ENCODE measurements at places on chromosomes 3 and 15.

DNA sequence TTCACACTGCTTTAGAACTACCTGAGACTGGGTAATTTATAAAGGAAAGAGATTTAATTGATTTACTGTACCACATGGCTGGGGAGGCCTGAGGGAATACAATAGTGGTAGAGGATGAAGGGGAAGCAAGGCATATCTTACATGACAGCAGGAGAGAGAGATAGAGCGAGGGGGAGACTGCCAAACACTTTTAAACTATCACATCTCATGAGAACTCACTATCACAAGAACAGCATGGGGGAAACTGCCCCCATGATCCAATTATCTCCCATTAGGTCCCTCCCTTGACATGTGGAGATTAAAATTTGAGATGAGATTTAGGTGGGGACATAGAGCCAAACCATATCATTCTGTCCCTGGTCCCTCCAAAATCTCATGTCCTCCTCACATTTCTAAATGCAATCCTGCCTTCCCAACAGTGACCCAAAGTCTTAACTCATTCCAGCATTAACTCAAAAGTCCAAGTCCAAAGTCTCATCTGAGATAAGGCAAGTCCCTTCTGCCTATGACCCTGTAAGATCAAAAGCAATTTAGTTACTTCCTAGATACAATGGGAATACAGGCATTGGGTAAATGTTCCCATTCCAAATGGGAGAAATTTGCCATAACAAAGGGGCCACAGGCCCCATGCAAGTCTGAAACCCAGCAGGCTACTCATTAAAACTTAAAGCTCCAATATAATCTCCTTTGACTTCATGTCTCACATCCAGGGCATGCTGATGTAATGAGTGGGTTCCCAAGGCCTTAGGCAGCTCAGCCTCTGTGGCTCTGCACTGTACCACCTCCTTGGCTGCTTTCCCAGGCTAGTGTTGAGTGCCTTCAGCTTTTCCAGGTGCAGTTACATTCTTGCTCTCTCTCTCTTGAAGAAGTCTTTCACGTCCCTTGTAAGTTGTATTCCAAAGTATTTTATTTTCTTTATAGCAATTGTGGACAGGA, 481.7 kb upstream of the TGFBR2 start:
- no peak for DNase-seq

GRCh38 chr3:172321035-172321434, 127.2 kb downstream of the GHSR start:
- no peak for DNase-seq

- no peak for DNase-seq
These were observed 21.4 kb downstream of the FEM1B start for GRCh38 chr15:68298882-68299381.

GRCh38 chr3:38247366-38248035, 18.1 kb upstream of the SLC22A13 start:
- peak; percentile 89 for DNase-seq

GRCh38 chr15:29863438-29863837, 41.2 kb upstream of the TJP1 start:
- no peak for DNase-seq

DNA sequence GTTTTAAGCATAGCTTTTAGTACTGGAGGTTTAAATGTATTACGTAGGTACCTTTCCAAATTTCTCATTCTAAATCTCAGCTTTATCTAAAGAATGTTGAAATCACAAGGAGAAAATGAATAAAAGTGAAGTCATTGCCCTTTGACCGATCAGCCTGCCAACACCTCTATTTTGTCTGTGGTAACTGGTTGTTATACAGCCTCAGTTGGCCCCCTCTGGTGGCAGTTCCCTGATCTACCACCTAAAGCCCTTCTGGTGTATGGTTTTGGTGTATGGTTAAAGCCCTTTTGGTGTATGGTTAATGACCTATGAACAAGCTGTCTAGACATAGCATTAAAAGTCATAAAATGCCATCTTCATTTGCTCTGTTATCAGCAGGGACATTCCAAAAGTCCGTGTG, 378.2 kb upstream of the AZI2 start:
- DNase-seq: peak; percentile 8

Data from HCEC 1CT (cell line).